ENCODE measurements at places on chromosomes 12 and 14.

GRCh38 chr12:2325519-2325918 lies 272.7 kb downstream of the CACNA1C start:
- no peak for DNase-seq

DNA sequence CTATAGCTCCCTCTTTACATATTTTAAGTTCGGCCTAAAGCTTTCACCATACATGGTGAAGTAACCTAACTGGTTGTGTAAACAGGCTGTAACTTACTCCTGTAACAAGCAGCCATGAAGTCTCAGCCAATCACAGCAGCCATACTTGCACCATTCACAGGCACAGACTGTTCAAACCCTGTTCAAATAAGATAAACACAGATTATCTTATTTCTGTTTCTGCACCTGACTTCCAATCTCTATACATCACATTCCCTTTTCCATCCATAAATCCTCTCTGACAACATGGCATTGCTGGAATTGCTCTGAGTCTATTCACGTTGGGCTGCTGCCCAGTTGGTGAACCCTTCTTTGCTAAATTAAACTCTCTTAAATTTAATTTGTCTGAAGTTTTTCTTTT lies 34.5 kb upstream of the ARID2 start:
- no peak for DNase-seq

DNA sequence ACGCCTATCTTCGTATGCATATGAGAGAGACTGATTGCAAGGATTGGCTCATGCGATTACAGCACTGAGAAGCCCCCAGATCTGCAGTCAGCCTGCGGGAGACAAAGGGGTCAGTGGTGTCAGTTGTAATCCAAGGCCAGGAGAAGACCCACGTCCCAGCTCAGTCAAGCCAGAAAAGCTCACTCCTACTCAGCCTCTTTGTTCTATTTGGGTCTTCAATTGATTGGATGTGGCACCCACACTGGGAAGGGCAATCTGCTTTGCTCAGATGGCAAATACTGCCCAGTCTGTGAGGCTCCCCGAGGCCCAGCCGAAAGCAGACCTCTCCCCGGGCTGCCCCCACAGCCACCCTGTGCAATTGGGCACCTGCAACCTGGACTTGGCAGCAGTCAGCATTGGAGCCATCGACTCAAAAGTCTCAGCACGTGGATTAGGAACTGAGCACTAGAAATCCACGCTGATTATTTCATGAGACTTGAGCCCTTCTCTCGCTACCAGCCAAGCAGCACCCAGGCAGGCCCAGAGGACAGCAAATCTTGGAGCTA lies 39.6 kb upstream of the TMEM179 start:
- no peak for DNase-seq

GRCh38 chr14:96164861-96165490 lies 39.7 kb upstream of the BDKRB2 start:
- no peak for DNase-seq

DNA sequence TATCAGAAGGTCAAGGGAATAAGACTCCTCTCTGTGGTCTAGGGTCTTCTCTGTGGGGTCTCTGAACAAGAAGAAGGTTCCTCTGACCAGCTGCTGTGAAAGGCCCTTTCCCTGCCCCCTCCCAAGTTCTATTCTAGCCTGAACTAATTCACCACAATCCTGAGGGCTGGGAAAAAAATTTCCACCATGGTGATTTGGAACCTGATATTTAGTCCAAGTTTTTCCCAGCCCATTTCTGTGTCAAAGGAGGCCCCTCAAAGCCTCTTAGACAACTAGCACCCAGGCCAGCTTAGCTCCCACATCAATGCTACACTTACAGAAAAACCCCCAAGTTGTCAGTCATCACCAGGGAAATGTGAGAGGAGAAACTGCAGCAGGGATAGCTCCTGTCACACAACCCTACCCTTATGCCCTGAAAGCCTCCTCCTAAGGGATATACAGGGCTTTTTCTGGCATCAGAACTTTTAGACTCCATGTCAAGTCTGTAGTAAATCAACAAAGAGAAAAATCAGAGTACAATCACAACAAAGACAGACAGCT lies 4.5 kb downstream of the FMNL3 start:
- no peak for DNase-seq

DNA sequence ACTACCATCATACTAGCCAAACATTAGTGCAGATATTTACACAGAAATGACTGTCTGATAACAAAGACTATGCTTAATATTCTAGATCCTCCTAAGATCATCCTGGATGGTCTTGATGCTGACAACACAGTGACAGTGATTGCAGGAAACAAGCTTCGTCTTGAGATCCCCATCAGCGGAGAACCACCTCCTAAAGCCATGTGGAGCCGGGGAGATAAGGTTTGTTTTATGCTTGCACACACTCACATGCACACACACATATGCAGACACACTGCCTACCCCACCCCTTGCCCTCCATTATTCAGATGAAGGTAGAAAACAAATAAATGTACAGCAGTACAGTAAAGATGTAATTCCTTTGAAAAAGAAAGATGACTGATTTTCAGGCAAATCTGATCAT lies 44.4 kb upstream of the CHPT1 start:
- no peak for DNase-seq

DNA sequence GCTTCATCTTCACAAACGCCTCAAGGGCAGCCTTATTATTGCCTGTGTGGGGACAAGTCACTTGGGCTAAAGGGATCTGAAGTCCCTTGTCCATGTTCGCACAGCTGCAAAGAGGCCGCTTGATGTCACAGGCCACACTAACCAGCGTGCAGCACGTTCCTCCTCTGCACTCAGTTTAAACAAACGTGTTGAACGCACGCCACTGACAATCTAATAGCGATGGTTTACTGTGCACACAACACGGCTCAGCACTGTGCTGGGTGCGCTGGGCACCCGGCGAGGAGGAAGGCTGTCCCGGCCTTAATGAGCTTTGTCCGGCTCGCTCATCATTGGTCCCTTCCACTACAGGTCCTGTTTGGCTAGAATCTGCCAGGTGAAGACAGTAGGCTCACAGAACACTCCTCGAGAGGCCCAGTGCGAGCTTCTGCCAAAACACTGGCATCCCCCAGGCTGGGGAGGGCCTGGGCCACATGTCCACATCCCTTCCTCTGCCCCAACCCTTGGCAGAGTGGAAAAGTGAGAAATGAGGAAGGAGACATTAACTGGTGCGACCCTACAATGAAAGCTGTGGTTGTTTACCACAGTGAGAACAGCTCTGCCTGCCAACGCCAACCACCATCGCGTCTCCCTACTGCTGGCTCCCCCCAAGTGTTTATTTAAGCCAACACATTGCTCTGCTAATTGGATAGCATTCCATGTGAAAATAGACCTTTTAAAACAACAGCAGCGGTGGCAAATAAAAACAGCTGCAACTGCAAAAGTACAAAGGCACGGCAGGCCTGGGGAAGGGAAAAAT lies 113.2 kb downstream of the RBM19 start:
- DNase-seq = no peak

DNA sequence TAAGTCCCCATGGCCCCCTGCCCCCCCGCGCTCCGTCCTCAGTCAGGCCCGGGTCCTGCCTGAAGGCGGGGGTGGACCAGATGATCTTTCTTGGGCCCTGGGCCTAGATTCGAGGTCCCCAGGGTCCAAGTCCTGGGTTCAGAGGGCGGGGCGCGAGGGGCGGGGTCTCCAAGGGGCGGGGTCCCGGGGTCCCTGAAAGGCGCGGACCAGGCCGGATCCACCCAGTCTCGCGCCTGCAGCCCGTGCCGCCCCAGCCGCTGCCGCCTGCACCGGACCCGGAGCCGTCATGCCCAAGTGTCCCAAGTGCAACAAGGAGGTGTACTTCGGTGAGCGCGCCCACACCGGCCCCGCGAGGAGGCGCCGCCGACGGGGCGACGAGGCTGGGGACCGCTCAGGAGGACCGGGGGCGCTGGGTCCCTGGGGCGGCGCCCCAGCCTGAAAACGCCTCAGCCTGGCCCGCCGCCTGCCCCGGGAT lies 325 bp downstream of the CRIP1 start:
- DNase-seq = peak; percentile 35

GRCh38 chr12:22163594-22163993 lies 117.6 kb downstream of the CMAS start:
- DNase-seq = no peak

DNA sequence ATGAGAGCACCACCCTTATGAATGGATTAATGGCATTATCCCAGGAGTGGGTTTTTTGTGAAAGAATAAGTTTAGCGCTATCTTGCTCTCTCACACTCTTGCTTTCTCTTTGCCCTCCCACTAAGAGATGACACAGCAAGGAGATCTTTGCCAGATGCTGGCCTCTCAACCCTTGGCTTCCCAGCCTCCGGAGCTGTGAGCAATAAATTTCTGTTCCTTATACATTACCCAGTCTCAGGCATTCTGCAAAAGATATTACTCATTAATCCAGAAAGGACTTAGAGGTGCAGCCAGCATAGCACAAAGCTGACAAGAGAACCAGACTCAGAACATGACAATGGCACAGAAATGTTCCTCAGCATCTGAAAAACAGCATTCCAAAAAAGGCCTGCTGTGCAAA lies 190.6 kb downstream of the ITPR2 start:
- DNase-seq = no peak

- no peak for DNase-seq
Measured at GRCh38 chr12:57740656-57741412, 2.3 kb upstream of the AGAP2 start.

DNA sequence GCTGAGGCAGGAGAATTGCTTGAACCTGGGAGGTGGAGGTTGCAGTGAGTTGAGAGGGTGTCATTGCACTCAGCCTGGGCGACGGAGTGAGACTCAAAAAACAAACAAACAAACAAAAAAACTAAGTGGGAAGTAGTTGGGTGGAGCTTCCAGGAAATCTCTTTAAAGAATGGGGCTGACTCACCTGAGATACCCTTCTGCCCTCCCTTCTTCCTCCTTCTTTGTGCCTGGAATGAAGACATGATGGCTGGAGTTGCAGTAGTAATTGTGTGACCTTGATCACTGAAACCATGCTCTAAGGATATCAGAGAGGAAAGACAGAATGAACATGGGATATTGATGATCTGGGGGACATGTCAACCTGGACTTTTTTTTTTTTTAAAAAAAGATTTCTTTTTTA lies 87.6 kb upstream of the MED13L start:
- no peak for DNase-seq

GRCh38 chr12:107536613-107537012 lies 149.0 kb upstream of the PWP1 start:
- no peak for DNase-seq

DNA sequence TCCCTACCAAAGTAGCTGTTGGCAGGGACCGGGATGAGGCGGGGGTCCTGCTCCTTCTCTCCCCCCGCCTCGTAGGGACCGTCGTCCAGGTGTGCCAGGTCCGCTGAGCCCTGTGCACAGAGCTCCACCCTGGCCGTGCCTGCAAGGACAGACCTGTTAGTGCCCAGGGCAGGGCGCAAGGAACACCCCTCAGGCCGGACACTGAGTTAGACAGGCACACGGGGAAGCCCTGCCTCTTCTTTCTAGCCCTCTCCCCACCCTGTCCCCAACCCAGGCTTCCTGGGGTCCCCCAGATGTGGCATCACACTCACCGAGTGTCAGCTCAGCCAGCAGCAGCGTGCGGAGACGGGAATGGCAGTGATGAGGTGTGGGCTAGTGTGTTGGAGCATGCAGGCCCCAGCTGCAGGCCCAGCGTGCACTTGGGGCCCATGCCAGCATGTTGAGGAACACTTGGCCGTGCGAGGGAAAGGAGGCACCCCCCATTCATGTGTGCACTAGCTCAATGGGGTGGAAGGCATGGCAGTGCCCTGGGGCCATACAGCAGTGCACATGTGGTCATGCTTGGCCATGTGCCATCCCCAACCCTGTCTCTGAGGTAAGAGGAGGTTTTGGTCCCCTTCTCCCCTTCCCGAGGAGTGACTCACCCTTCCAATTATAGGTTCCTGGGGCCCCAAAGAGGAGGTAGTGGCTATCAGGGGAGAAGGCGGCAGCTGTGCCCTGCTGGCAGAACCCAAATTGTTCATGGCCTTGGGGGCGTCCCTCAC lies 7.3 kb downstream of the ITGA7 start:
- no peak for DNase-seq

GRCh38 chr14:77139540-77140358 lies 1.8 kb downstream of the ZDHHC22 start:
- peak; percentile 16 for DNase-seq

DNA sequence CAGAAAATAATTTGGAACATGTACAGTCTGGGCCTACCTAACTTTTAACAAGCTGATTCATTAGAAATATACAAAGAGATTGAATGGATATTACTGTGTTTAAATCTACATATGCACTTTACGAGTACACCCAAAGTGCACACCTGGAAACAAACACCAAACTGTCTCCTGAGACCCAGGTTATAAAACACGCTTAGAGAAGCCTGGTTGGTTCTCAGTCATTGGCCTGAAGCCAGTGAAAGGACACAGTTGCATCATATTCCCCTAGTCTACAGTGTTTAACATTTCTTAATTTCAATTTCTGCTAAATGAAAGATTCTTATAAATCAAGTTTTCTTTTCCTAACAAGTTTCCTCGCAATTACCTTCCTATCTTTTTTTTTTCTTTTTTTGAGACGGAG lies 209.5 kb downstream of the FBXL14 start:
- DNase-seq = no peak

GRCh38 chr12:46660276-46660675 lies 165.5 kb downstream of the SLC38A4 start:
- no peak for DNase-seq

GRCh38 chr12:99558109-99558508 lies 89.4 kb upstream of the GARIN6 start:
- DNase-seq = no peak

DNA sequence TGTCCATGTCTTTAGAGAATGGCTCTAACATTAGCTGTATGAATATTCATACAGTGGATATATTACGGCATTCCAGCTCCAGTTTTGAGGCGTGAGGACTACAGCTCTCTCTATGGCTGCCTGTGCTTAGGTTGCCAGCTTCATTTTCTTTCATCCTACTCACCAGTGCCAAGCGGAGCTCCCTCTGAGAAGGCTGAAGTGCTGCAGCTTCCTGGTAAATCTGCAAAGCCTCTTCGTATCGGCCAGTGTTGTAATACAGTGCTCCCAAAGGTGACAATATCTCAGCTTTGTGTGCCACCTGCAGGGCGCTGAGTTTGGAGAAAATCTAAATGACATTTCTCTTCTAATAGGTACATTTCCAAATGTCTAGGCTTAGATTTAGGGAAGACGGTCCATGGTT lies 19.8 kb upstream of the OVCH1 start:
- DNase-seq = no peak

DNA sequence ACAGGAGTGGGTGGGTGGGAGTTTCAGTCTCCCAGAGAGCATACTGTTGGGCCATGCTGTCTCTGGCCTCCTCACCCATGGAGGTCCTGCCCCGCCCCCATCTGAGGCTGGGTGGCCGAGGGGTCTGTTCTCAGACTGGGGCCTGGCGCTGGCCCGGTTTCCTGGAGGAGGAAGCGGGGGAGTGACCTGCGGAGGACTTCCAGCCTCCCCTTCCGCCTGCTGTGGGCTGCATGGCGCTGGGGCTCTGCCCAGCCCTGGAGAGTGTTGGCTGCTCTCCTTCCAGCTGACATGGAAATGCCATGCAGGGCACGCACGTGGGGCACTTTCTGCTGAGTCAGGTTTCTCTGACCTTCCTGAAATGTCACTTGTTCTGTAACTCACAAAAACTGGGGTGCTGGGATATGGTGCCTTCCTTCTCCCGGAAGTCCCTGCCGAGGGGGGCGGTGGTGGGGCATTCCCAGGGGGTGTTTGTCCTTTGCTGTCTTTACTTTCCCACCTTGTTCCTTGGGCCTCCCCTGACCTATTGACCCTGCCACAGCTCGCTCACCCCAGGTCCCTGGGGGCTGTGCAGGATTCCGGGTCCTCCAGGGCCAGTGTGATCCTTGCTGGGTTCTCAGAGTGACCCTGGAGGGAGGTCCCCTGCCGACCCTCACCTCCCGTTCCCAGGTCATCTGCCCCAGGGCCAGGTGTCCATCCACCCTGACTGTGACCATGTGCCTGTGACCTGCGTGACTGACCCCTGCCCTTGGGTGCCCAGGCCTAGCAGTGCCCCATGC lies 23.6 kb downstream of the PACS2 start:
- DNase-seq = no peak
